ENCODE measurements at places on chromosomes 4 and X.

- DNase-seq, result no peak
Observed at GRCh38 chrX:99348256-99348655, 1061.8 kb downstream of the PCDH19 start.

GRCh38 chrX:111634823-111635729, 45.9 kb upstream of the ALG13 start:
- no peak for DNase-seq

DNA sequence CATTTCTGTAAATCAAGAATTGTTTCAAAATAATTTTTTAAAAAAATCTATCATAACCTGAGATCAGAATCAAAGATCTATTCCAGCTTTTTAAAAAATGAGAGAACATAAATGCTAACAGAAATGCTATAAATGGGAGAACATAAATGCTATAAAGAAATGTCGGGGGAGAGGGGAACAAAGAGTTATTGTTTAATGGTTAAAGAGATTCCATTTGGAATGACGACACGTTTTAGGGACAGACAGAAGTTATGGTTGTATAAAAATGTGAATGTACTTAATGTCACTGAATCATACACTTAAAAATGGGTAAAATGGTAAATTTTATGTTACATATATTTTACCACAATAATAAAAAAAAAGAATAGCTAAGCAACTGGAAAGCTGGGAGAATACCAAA, 127.1 kb downstream of the ATRX start:
- no peak for DNase-seq

GRCh38 chr4:148998719-148999118, 556.5 kb upstream of the NR3C2 start:
- peak; percentile 10 for DNase-seq

- no peak for DNase-seq
Observed at GRCh38 chrX:635428-636090, 5.0 kb downstream of the SHOX start.

- DNase-seq, result no peak
Observed at GRCh38 chr4:39227906-39228305, 45.6 kb downstream of the WDR19 start.

DNA sequence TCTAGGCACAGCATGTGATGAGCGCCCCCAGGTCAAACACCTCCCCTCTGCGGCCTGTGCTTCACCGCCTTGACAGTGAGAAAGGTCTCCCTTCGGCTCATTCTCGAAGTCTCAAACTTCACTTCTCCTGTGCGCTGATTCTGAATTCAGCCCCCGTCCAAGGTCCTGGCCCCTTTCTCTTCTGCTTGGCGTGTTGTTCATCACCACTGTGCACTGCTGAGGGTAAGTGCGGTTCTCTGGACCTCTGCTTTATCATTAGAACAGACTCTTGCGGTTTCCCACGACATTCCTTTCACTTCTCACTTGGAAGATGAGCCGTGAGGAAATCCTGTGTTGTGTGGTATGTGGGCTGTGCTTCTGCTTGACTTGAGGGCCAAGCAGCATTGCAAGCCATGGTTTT, 11.9 kb downstream of the HTT-AS start:
- peak; percentile 36 for DNase-seq

- DNase-seq, result no peak
Observed at GRCh38 chr4:140312100-140312499, 61.3 kb upstream of the SCOC start.

GRCh38 chr4:109303140-109303496, 660 bp upstream of the COL25A1 start:
- DNase-seq, result peak; percentile 24

GRCh38 chrX:69070949-69071650, 94.2 kb downstream of the PJA1 start:
- no peak for DNase-seq

- DNase-seq, result no peak
Observed at GRCh38 chr4:63580796-63581475, 828.3 kb downstream of the TECRL start.

GRCh38 chrX:78168065-78168464, 28.6 kb upstream of the TAF9B start:
- DNase-seq, result no peak

DNA sequence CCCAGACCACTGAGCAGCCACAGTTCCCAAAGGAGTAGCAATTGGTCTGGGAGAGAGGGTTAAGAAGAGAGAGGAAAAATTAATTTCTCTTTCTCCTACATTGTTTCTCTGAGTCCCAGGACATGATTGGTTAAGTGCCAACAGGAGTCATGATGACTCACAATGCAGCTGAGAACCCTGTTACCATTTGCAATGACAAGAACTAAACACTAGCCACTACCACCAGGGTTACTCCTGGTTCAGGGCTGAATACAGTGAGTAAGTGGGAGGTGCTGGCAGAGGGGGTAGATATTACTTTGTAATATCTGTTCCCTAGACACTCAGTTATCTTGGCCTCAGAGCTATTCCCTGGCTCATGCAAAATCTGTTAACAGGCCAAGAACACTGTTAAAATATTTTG, 18.0 kb downstream of the ETDC start:
- DNase-seq, result peak; percentile 55

- DNase-seq, result no peak
Observed at GRCh38 chrX:642436-643240, 12.0 kb downstream of the SHOX start.

GRCh38 chrX:19019996-19020395, 36.1 kb upstream of the PHKA2 start:
- DNase-seq, result no peak

- no peak for DNase-seq
Observed at GRCh38 chrX:138928737-138929459, 217.4 kb upstream of the FGF13 start.

DNA sequence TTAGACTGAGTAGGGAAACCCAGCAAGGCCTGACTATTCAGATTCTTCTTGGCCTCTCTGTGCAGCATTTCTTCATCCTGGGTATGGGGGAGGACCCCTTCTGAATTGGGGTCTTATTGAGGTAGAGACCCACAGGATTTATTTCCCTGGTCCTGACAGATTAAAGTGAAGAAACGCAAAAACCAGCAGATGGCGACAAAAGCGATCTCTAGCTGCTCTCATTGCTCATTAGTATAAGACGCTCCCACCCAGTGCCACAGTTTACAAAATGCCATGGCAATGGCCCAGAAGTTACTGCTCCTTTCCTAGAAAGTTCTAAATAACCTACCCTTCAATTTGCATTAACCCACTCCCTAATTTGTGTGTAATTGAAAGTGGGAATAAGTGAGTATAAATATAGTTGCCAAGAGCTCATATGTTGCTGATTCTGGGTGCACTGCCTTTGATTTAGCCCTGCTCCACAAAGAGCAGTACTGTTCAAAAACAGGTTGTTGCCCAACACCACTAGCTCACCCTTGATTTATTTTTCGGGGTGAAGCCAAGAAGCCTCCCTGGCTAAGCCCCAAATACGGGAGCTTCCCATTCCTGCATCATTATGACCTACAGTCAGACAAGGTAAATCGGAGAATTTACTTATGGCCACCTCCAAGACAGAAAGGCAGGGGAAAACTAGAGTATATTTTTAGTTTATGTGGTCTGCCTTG, 3.7 kb upstream of the BEX4 start:
- peak; percentile 38 for DNase-seq

GRCh38 chrX:1496076-1496475, 40.9 kb downstream of the P2RY8 start:
- no peak for DNase-seq

- DNase-seq, result no peak
Observed at GRCh38 chr4:157908691-157909090, 264.1 kb downstream of the GASK1B start.

GRCh38 chrX:15686818-15687685, 22.4 kb upstream of the CLTRN start:
- DNase-seq, result peak; percentile 39

- DNase-seq, result no peak
Observed at GRCh38 chr4:70531981-70532380, 13.6 kb downstream of the AMTN start.

DNA sequence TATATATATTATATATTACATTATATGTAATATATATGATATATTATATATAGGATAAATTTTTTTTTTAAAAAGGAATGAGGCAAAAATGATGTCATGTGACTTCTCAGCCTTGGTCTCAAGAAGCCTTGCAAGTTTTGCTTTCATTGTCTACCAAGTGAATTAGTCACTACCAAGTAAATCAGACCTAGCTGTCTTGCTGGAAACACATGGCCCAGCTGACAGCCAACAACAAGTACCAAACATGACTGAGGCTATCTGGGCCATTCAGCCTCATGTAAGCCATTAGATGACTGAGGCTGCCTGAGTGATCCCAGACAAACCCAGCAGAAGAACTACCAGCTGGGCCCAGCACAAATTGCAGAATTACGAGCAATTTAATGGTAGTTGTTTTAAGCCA, 44.9 kb downstream of the HAND2 start:
- no peak for DNase-seq

DNA sequence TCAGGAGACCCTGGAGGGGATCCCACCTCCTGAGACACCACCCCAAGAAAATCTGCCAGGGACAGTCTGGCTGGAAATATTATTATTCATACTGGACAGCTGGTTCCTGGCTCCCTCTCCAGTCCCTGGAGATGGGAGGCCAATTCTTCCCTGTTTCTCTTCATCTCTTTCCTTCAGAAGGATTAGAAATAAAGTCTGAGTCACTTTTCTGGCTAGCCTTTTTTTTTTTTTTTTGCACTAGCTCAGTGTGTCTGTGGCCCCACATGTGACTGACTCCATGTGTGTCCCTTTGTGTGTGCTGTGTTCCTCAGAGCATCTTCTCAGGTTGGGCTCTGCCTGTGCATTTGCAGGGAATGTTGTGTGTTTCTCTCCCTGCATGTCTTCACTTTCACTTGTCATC, 1.8 kb upstream of the FRMPD3 start:
- DNase-seq, result no peak

DNA sequence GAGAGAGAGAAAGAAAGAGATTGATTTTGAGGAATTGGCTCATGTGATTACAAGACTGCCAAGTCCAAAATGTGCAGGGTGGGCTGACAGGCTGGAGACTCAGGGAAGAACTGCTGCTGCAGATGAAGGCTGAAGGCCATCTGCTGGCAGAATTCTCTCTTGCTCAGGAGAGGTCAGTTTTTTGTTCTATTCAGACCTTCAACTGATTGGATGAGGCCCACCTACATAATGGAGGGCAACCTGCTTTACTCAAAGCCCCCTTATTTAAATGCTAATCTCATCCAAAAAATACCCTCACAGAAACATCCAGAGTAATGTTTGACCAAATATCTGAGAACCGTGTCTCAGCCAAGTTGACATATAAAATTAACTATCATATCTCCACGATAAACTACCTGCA, 38.2 kb upstream of the MAMLD1 start:
- no peak for DNase-seq

- no peak for DNase-seq
Observed at GRCh38 chrX:78839711-78840110, 92.2 kb downstream of the LPAR4 start.
